NCI-H2081 treated with DMSO at 0.1 percent for 48 hours (cell line): ENCODE measurements at places on chromosomes 11 and 22.

DNA sequence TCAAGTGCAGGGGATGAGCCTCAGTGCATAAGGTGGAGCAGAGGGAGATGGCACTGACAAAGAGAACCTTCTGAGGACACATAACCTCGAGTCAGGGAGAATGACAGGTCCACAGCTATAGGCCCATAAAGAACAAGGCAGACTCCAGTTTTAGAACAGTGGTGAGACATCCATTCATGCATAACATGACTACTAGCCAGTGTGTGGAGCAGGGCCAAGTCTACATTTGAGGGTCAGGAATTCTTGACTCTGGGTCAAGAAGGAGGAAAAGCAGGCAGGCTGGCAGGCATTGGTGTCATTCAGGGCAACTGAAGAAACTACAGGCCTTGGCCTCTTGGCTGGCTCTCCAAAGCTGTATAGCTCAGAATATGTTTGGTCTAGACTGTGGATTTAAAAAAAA is 54.9 kb downstream of the MTNR1B start:
- no peak for DNase-seq

- DNase-seq: no peak
Measured at GRCh38 chr11:46239801-46240061, 37.7 kb upstream of the CREB3L1 start.

- DNase-seq: no peak
Measured at GRCh38 chr11:45663486-45664375, 1.7 kb downstream of the CHST1 start.

GRCh38 chr22:20422271-20423007 is 15.2 kb downstream of the SCARF2 start:
- DNase-seq: no peak

- no peak for DNase-seq
Measured at GRCh38 chr22:42819412-42820044, 37.5 kb downstream of the ARFGAP3 start.
